ENCODE measurements at places on chromosomes 12 and 14.

DNA sequence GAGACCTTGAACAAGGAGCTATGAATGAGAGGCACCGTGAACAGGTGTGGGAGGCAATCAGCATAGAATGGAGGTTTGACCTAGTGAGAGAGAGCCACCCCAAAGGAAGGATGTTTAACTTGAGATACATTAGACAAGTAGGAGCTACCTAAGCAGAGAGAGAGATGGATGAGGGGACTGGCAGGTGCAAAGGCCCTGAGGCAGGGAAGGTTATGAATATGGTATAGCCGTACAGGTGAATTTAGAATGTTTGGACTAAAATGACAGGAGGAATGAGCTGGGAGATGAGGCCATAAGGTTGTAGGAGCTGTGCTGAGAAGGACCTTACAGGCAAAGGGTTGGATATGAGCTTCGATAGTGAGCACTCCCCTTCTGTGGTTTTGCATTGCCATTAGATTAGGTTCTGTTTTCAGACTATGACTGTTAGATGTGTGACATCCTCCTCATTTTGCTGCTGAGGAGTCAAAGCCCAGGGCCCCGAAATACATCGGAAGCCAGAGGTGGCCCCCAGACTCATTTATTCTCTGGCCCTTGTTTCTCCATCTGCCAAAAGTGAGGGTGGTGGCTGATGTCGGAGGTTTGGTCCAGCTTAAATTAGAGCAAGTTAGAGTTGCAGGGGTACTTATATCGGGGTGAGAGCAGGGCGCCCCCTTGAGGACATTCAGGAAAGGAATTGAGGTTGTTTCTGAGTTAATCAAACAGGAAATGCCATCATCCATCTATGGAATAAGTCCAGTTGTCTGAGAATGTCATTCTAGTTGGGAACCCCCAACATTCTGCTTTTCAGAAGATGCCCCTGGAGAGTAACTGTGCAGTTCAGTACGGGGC is 29.4 kb downstream of the SLC24A4 start:
- peak; percentile 60 for DNase-seq

- DNase-seq = no peak
Measured at GRCh38 chr14:53741479-53742232, 215.0 kb downstream of the BMP4 start.

GRCh38 chr14:23033251-23033727 is 1.4 kb downstream of the PSMB5 start:
- no peak for DNase-seq

- peak; percentile 88 for DNase-seq
Measured at GRCh38 chr14:61342486-61342885, 21.1 kb downstream of the PRKCH start.

DNA sequence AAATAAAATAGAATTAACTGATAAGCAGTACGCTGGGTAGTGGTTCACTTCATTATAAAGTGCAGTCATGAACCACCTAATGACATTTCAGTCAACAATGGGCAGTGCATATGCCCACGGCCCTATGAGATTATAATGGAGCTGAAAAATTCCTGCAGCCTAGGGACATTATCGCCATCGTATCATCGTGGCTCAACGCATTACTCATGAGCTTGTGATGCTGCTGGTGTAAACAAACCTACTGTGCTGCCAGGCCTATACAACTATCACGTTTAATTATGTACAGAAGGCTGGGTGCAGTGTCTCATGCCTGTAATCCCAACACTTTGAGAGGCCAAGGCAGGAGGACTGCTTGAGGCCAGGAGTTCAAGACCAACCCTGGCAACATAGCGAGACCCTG is 62.3 kb upstream of the TMEM263 start:
- DNase-seq = no peak

DNA sequence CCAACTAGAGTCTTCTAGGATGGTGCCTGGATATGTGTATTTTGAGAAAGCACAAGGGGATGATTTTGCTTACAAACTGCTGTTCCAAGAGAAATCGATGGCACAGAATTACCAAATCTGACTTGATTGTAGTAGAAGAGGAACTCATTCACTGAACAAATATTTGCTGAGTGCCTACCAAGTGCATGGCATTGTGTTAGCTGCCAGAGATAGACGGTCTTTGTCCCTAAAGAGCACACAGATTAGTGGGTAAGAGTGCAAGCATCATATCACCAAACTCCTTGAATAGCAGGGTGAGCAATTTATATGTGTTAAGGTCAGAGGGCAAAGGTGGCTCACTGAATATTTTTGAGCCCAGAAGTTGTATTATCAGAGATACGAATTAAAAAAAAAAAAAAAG is 3.5 kb upstream of the FOXN3 start:
- no peak for DNase-seq

- DNase-seq = no peak
Measured at GRCh38 chr12:24991209-24992049, 42.5 kb upstream of the BCAT1 start.

DNA sequence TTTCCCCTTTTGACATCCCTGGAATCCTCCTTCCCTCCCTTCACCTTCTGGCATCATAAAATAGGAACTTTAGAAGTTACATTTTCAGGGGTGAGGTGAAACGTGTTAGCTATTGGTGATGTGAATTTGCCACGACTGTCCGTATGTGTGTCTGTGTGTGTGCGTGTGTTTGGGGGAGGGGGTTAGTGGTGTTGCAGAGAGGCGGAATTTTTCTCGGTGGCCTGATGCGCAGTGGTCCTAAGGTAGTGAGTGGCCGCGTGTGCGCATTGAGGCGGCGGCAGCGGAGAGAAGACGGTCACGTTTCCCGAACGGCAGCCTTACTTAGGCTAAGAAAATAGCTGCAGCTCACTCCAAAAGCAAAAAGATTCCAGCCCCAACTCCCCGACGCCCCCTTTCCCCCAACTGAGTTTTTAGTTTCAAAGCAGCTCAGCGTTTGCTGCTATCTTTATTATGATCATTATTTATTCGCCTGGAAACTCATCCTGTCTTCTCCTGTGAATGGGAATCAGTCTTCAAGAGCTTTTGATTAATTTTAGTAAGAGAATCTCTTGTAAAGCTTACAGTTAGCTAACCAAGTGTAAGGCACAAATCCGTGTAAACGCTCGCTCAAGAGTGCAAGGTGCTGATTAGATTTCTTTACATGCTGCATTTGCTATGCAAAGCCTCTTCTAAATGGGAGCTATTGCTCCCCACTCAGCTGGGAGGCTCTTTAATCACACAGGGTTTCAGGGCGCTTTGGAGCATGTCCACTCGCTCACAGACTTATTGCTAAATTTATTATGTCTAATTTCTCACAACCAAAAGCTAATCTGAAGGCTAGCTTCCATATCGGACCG is 4.7 kb downstream of the FLRT2 start:
- DNase-seq = no peak

DNA sequence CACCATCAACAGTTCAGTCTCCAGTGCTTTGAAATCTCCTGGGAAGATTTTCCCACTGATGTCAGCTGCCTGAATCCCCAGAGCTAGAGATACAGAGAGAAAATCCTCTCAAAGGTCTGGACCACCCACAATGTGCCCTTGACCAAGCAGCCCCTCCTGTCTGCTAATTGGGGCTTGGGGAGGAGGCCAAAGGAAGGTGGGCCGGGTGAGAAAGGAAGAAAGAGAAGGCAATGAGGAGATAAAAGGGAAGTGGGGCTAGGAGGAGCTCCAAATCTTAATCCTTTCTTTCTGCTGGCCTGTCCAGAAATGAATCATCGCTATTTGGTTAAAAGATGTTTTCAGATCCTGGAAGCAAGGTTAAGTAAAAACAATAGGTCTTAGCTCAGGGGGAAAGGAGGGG is 322.9 kb downstream of the BCL11B start:
- no peak for DNase-seq

- no peak for DNase-seq
Measured at GRCh38 chr12:92085040-92085735, 60.5 kb downstream of the BTG1 start.

- DNase-seq = no peak
Measured at GRCh38 chr14:65496178-65496993, 83.9 kb downstream of the FUT8 start.

DNA sequence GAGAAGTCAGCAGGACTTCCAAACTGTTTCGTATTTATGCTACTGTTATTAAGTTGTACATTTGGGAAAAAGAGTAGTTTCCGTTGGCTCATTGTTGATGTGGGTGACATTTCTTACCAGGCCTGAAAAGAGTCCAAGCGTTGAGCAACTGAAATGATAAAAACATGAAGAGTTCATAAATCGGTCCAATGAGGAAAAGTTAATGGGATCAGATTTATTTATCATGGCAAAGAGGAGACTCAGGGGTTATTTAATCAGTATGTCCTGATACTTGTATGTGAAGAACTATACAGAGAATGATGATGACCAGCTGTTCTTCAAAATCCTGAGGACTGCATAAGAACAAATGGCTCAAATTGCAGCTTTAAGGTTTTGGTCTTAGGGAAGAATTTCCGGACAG is 7.7 kb downstream of the VRK1 start:
- DNase-seq = no peak

DNA sequence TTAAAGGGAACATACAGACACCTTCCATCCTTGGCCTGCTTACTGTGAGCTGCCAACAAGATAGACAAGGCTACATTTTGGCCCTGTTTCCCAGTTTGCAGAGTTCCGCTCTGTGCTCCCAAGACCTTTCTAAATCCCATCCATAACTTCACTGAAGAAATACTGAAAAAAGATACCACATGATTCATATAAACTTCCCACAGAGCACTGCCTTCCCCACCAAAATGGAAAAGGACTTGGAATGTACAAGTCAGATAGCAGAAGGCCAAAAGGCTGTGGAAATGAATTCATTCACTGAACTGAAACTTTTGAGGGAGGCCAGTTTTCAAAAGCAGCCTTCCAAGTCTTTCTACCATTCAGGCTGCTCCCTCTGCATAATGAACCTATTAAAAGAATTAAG is 29.6 kb downstream of the PDZRN4 start:
- DNase-seq = no peak

DNA sequence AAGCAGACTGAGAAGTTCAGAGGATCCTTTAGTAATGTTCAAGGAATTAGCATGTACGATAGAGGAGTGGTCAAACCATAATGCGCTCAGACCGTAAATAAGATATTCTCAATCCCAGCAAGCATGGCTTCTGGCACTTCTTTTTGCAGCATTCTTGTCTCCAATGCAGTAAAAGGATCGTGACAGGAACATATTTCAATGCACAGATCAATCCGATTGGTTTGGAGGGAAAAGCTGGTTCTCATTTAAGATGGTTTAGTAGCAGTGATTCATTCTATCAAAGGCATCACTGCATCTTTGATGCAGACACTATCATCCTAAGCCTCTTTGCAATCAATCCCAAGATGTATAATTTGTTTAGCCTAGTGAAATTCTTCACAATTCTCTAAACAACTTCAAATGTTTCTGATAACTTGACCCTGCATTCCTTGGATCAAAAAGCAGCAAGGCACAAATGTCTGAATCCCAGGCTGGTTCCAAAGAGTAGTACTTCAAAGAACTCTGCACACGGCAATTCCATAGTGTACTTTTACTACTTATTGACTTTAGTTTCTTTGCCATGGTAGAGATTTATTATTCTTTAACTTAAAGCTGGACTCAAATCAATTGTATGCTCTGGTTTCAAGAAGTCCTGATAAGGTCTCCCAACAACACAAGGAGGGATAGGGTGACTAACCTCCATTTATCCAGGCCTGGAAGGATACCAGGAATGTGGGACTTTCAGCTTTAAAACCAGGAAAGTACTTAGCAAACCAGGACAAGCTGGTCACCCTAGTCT is 96.8 kb upstream of the MDM1 start:
- no peak for DNase-seq

- no peak for DNase-seq
Measured at GRCh38 chr12:123494124-123494851, 36.3 kb downstream of the SNRNP35 start.

DNA sequence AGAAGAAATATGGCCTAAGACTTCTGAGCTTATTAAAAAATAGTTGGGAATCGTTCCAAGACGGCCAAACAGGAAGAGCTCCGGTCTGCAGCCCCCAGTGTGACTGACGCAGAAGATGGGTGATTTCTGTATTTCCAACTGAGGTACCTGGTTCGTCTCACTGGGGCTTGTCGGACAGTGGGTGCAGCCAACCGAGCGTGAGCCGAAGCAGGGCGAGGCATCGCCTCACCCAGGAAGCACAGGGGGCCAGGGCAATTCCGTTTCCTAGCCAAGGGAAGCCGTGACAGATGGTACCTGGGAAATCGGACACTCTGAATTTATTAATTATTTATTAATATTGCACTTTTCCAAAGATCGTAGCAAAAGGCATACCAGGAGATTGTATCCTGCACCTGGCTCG is 857.8 kb downstream of the C12orf50 start:
- DNase-seq = no peak
